ENCODE measurements at places on chromosomes 7 and 10.

GRCh38 chr7:84568781-84569180 is 374.2 kb upstream of the SEMA3A start:
- no peak for DNase-seq

DNA sequence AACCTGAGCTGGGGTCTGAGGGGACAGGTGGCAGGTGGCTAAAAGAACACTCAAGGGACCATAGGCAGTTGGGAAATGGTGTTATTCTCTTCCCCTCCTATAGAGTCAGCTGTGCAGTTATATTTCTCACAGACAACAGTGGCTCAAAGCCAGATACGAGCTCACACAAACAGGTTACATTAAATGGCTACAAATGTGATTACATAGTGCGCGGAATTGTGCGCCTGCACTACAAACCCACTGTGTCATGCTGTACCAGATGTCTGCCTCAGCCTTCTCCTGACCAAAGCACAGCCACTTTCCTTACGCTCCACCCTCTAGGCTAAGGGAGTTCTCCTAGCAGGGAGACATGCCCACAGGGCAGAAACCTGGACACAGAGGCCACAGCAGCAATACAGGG is 387.2 kb downstream of the CNTNAP2 start:
- DNase-seq: no peak

DNA sequence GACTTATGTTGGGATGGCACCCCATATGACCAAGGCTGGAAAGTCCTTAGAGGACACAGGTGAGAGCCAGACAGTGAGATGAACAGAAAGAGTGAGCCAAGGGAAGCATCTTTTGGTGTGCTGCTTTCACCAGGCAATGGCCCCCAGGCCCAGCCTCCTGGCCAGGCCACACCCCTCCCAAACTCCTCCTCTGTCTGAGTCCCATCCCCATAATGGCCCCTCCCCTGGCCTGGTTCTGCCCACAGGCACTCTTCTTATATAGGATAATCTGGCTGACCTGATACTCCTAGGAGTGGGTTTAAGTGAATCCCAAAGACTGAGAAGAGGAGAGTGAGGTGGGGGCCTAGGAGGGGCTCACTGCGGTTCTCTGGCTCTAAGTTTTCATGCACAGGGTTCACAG is 252.5 kb downstream of the RPS24 start:
- no peak for DNase-seq

- DNase-seq: no peak
Observed at GRCh38 chr10:1158066-1158465, 101.9 kb downstream of the WDR37 start.

- peak; percentile 55 for DNase-seq
Observed at GRCh38 chr10:48612236-48612943, 7.5 kb upstream of the ARHGAP22 start.

DNA sequence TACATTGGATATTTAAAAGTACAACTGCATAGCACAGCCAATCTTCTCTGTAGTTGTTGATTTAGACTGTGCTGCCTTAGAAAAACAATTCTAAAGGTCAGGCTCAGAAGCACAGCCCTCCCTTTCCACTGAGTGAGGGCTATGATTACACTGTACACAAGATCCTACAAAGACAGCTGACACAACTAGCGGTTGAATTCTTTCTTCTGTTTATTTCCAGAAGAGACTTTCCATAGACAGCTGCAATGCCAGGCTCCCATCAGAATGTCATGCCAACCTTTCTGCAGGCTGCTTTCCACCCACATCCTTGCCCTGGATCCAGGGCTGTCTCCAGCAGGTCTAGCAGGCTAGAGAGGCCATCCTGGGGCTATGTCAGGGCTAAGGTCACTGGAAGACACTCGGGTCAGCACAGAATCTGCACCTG is 39.3 kb downstream of the FAM13C start:
- DNase-seq: peak; percentile 9

DNA sequence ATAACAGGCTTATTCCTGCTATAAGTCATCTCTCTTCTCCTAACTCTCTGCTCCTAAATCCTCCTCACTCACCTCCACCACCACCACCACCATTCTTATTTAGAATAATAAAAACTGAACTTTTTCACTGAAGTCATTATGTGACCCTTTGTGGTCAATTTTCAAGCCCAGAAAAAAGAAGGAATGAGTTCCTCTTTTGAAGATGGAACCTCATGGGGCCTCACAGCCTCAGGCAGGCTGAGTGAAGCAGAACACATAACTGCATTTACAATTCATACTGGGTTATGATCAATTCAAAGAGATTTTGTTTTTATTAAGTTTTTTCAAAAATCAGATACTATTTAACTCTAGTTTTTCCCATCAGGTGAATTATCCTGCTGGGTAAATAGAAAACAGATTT is 29.8 kb downstream of the PNLIPRP3 start:
- DNase-seq: no peak

DNA sequence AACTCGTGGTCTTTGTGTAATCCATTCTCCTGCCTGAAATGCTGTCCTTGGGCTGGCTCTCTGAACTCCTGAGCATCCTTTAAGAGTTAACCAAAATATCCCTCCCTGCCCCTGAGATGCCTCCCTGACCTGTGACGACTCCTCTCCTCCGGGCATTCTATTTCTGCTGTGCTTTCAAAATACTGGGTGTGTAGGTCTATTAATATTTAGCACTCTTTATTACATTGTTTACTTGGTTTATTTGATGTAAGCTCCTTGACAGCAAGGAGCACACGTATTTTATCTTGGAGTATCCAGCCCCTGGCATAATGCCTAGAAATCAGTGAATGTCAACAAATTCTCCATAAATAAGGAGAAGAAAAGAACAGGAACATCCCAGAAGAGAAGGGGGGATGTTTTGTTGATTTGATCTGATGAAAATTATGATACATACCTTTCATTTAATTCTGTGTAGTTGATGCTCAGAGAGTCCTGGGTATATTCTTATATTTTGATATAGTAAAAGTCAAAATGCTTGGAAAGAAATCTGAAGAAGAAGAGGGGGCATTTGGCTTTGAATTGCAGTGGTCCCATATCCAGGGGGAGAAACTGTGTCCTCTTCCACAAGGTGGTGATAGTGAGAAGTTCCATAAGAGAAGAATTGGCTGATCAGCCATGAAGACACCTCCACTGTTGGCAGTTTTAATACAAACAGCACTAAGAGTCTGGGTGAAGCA is 107.7 kb upstream of the MPP7 start:
- no peak for DNase-seq

DNA sequence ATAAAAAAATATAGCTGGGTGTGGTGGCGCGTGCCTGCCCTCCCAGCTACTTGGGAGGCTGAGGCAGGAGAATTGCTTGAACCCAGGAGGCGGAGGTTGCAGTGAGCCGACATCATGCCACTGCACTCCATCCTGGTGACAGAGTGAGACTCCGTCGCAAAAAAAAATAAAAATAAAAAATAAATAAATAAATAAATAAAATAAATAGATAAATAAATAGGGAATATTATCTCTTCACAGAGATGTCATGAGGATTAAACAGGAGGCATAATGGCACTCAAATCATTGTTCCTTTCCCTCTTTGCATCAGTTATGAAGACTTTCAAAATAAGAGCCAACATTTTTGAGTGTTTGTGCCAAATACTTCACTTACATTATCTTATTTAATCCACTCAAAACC is 32.0 kb upstream of the BMPR1A start:
- DNase-seq: no peak

GRCh38 chr7:2802101-2802500 is 42.0 kb downstream of the GNA12 start:
- DNase-seq: peak; percentile 69

DNA sequence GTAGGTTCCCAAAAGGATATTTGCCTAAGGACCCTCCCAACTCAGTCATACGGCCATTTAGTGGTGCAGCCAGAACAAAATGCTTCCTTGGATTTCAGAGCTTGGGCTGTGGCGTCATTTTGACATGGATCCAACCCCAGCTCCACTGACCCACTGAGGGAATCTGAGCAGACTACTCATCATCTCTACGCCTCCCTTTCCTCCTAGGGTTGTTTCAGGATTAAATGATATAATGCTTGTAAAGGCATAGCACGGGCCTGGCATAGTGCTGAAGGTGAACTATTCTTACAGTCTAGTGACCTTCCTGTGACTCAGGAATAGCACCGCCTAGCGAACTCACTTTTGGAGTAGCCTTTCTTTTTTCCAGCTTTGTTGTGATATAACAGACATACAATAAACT is 70.3 kb upstream of the LOXL4 start:
- peak; percentile 13 for DNase-seq

GRCh38 chr7:132500727-132501440 is 75.4 kb downstream of the PLXNA4 start:
- peak; percentile 62 for DNase-seq

- DNase-seq: no peak
Observed at GRCh38 chr7:22295402-22296264, 61.3 kb downstream of the RAPGEF5 start.

GRCh38 chr10:114504769-114505579 is 100.7 kb upstream of the AFAP1L2 start:
- DNase-seq: peak; percentile 87

DNA sequence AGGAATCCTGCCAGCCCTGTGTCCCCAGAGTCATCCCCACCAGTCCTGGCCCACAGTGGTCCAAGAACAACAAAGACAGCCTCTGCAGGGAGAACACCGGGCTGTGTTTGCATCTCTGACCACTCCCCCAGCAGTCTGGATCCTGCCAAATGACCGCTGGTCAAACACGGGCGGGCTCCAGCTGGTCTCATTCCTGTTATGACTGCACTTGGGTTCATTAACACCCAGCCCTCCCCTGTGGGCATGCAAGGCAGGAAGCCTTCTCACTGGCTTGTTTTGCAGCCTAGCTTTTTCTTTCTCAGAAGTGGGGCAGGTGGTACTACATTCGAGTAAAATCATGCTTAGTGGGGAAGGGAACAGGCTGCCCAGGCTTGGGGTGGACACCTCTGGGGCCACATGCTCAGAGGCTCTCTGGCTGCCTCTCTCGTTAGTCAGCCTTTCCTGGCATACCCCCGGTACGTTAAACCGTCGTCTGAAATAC is 190.0 kb downstream of the PLXNA4 start:
- DNase-seq: peak; percentile 77

DNA sequence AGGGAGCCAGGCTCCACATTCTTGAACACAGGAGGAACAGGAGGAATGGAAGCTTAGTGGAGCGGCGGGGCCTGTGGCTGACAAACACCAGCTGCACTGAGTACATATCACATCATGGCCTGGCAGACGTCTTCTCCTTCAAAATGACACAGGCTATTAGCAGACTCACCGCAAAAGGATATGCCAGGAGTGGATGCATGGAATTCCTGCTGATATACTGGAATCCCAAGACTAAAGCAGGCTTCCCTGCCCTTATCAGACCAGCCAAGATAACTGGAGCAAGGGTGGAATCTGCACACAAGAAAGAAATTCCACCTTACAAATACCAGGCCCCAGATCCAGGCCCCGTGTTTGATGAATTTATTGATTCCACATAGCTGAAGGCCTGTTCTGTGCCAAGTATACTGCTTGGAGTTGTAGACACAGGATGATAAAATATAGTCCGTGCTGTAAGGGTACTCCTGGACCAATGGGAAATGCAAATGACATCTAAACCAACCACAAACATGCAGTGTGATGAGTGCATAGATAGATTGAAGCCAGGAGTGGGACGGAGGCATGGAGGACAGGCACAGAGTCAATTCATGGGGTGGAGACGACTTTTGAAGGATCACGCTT is 480.5 kb upstream of the ZMIZ1 start:
- DNase-seq: peak; percentile 43

- peak; percentile 65 for DNase-seq
Observed at GRCh38 chr7:129739427-129739826, 127.9 kb downstream of the NRF1 start.

DNA sequence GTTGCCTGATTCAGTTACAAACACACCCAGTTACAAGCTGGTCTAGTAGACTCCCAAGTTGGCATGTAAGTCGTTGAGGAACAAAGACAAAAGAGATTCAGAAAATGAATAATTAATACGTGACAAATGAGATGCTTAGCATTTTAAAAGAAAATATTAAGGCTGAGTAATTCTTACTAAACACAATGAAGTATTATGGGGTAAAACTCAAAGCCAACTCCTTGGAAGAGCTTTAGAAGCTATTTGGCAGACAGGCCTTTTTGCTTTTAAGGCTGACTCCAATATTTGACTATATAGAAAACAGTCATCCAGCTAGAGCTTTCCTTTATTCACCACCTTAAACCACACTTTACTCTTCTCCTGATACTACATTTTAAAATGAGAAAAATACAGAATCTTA is 5.4 kb downstream of the TRDMT1 start:
- DNase-seq: no peak

DNA sequence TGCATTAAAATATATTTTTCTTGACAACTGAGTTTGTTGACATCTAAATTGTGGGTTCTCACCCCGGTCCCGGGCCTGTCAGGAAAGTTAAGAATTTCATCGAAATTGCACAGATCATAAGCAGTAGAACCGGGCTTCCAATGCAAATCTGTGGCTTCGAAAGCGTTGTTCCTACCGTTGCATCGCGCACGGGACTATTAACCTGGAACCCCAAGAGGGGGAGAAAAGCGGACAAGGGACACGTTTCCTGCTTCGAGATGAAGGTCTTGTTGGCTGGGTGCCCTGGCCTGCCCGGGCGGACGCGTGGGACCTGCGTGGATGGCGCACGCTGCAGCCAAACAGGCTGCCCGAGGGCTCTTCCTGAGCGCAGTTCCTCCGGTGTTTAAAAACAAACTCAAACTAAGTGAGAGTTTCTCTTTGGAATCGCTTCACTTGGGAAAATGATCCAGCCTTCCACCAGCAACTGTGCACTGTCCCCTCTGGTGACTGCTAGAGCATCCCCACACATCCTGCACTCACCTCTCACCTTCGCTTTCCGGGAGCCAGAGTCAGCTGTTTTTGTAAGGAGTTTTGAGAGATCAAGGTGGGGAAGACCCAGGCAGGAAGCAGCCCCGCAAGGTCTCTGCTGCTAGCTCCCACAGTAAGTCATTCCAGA is 5.1 kb upstream of the TBX20 start:
- no peak for DNase-seq

DNA sequence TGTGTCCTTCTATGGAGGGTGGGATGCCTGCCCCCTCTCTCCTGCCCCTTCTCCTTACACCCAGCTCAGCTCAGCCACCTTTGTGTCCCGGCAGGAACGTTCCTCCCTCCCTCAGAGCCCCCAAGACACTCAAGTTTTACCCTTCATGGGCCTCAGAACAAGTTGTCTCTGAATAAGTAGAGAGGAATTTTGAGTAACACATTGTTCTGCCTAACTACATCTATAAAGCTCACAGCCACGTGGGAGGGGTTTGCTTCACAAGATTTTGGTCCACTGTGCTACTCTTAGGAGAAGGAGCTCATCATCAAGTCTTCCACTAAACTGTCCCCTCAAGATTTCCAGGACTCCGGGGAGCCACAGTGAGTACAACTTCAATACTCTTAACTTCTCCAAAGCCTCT is 51.6 kb upstream of the ZNF32 start:
- DNase-seq: no peak

GRCh38 chr7:134660242-134660785 is 13.7 kb downstream of the BPGM start:
- DNase-seq: peak; percentile 19

- no peak for DNase-seq
Observed at GRCh38 chr7:129799350-129799955, 153.3 kb downstream of the UBE2H start.

GRCh38 chr10:114577133-114577532 is 80.9 kb downstream of the ABLIM1 start:
- peak; percentile 73 for DNase-seq

Data from astrocyte of the spinal cord (primary cell).